ENCODE measurements at places on chromosomes 7 and 10.
A peak's percentile ranks its signal among the peaks of the same experiment; 100 is the strongest.

DNA sequence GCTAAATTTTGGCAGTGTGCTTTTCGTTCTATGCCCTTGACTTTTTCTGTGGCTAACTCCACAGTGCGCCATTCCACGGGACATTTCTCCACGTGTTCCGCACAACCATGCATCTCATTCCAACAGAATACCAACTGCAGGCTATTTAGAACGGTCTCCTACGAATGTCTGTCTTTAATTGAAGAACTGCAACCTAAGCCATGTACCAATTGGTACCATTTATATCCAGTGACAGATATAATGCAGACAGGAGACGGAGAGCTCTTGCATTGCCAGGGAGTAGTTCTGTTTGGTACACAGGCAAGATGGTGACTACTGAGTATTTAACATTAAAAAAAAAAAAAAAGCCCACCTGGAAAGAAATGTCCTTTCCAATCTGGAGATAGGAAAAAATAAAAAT is 9.1 kb downstream of the SFMBT2 start:
- DNase-seq, result no peak

GRCh38 chr10:6514844-6515780 is 65.0 kb downstream of the PRKCQ start:
- no peak for DNase-seq

- no peak for DNase-seq
Observed at GRCh38 chr7:28225576-28225975, 45.0 kb upstream of the JAZF1 start.

GRCh38 chr7:93147363-93147762 is 822 bp downstream of the SAMD9L start:
- peak; percentile 76 for DNase-seq

DNA sequence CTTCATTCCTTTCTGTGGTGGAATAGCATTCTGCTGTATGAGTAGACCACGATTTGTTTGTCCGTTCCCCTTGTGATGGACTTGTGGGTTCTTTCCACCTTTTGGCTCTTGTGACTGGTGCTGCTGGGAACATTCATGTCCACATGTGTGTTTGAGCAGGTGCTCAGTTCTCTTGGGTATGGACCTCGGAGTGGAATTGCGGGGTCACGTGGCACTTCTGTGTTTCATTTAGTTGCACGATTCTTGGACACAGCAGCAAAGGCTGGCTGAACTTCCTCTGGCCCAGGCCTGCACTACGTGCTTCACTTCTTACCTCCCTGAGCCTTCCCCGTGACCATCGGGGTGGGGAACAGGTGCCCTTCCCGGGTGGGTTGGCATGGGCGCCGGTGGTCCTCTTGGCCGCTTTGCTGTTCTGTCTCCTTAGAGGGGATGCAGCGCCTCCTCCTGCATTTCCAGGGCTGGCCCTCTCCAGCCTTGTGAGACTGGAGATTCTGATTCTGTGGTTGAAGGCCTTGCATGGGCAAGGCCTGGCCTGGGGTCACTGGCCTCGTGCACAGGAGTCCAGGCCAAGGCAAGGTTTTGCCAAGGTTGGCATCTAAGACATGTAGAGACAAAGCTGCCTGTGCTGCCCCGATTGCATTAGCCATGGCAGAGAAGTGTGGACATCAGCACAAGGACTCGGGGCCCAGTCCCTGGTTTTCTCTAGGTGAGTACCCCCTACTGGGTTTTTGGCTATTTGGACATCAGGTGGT is 25.1 kb downstream of the DOCK1 start:
- DNase-seq, result no peak

- no peak for DNase-seq
Observed at GRCh38 chr10:98659951-98660350, 213.2 kb upstream of the HPS1 start.

GRCh38 chr10:97196223-97197029 is 10.7 kb upstream of the SLIT1 start:
- DNase-seq, result peak; percentile 48

DNA sequence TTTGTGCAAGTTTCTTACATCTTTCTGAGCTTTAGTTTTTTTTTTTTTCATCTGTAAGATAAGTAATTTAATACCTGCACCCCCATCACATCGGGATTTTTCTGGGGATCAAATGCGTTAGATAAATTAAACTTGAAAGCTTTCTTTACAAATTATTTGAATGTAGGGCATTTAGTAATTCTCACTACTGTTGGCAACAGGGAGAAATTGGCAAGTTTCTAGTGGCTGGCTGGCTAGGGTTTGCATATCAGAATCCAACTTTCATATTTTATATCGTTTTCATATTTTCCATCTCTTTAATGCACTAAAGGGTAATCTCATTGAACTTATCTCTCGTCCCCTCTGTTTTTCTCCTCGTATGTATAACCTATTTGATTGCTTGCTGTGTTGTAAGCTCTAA is 412.9 kb downstream of the GALNT17 start:
- DNase-seq, result no peak

GRCh38 chr10:44662051-44662450 is 249.1 kb upstream of the TMEM72 start:
- no peak for DNase-seq

- peak; percentile 72 for DNase-seq
Observed at GRCh38 chr7:99375070-99375807, 709 bp downstream of the ARPC1B start.

GRCh38 chr10:6045314-6045848 is 16.8 kb downstream of the IL2RA start:
- no peak for DNase-seq

DNA sequence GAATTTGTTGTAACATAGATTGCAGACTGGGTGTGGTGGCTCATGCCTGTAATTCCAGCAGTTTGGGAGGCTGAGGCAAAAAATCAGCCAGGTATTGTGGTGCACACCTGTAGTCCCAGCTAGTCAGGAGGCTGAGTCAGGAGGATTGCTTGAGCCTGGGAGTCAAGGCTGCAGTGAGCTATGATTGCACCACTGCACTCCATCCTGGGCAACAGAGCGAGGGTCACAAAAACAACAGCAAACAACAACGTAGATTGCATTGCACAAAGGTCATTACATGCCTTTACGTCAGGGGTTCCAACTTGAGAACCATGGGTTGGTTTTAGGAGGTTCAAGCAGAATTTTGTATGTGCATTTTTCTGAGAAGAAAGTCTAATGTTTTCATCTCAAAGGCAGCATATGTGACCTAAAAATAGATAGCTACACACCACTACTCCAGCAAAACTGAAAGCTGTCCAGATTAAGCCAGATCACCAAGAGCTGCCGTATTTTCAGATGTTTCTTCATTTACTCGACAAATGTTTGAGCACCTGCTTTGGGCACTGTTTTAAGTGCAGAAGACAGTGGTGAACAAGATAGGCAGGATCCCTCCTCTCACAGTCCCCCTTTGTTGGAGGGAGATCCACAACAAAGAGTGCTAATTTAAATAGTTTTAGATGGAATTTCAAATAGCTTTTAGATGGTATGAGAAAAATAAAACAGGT is 28.3 kb upstream of the CYP26C1 start:
- no peak for DNase-seq

- DNase-seq, result no peak
Observed at GRCh38 chr10:13525663-13526062, 3.2 kb downstream of the BEND7 start.

DNA sequence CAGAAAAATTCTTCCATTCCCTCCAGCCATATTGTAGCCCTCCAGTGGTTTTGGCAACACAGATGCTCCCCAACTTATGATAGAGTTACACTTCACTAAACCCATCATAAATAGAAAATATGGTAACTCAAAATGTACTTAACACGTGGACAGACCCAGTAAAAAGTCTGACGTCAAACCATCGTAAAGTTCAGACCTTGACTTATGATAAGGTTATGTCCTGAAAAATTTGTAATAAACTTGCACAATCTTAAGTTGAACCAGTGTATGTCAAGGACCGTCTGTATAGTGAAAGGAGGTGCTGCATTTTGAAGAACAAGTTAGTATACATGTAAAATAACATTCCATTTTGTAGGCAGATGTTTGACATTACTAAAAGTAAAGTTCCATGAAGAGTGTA is 142.8 kb downstream of the NSUN6 start:
- no peak for DNase-seq

- no peak for DNase-seq
Observed at GRCh38 chr7:43077732-43078391, 34.6 kb upstream of the HECW1 start.

- no peak for DNase-seq
Observed at GRCh38 chr10:128934492-128934891, 532.5 kb upstream of the MGMT start.

- DNase-seq, result no peak
Observed at GRCh38 chr10:12380999-12381398, 31.7 kb downstream of the CAMK1D start.

GRCh38 chr10:9596368-9596920 is 1421.2 kb upstream of the CELF2 start:
- peak; percentile 5 for DNase-seq

GRCh38 chr7:45026984-45027773 is 27.2 kb downstream of the CCM2 start:
- DNase-seq, result peak; percentile 31

- no peak for DNase-seq
Observed at GRCh38 chr7:51160411-51160810, 156.2 kb downstream of the COBL start.

- peak; percentile 42 for DNase-seq
Observed at GRCh38 chr10:25725917-25726716, 207.9 kb upstream of the MYO3A start.

DNA sequence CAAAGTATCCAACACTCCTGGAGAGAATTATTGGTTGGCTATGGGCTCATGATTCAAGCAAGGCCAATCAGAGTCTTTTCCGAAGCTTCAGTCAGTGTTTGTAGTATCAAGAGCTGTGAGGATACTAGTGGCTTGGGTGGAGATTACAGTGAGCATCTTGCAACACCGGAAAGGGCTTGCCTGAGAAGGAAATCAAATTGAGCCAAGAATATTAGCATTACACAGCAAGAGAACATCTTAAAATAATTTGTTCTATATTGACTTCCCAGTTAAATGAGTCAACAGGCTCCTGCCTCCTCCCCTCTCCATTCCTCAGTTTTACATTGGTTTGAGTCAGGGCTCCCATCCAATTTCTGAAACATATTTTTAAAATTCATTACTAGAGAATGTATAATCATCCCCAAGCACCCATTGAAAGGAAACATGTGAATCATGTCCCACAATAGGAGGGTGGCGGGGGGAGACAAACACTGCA is 127.4 kb downstream of the ELAPOR2 start:
- DNase-seq, result peak; percentile 77

- DNase-seq, result no peak
Observed at GRCh38 chr7:121515229-121515628, 119.1 kb upstream of the FAM3C start.

DNA sequence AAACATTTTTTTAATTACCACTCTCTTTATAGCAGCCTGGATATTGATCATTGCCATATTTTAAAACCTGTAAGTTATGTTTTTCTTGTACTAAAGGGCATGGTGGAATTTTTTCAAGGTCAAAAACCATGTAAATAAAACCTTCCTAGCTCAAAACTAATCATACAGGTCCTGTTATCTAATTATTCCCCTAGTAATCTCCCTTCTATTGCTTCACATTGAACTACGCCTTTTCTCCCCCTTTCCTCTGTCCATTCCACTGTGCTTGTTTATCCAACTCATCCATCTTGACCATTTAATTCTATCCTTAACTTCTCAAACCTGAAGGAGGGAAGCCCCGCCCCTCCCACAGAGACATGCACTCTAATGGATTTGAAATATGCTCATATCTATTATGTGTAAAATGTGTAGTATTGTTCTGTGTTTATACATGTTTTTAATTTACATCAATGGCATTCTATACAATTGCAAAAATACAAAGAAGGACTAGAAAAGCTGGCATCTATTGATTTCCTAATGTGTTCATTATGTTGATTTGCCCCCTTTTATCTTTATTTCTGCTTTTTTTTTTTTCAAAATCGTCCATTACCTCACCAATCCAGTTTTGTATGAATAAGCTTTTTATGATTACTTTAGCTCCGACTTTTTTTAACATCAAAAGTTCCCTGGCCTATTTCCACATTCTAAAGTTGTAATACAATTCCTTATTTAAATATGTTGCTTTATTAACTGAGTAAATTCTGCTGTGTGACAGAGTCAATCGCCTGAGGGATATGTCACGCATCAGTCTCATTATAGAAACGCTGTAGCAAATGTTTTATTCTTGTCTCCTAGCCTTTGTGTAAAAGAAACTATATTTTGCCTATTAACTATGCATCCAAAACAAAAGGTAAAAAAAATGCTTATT is 61.0 kb downstream of the MET start:
- no peak for DNase-seq

- DNase-seq, result no peak
Observed at GRCh38 chr10:106947643-106948042, 216.9 kb downstream of the SORCS1 start.

- DNase-seq, result no peak
Observed at GRCh38 chr7:117862378-117862777, 10.9 kb downstream of the CTTNBP2 start.

DNA sequence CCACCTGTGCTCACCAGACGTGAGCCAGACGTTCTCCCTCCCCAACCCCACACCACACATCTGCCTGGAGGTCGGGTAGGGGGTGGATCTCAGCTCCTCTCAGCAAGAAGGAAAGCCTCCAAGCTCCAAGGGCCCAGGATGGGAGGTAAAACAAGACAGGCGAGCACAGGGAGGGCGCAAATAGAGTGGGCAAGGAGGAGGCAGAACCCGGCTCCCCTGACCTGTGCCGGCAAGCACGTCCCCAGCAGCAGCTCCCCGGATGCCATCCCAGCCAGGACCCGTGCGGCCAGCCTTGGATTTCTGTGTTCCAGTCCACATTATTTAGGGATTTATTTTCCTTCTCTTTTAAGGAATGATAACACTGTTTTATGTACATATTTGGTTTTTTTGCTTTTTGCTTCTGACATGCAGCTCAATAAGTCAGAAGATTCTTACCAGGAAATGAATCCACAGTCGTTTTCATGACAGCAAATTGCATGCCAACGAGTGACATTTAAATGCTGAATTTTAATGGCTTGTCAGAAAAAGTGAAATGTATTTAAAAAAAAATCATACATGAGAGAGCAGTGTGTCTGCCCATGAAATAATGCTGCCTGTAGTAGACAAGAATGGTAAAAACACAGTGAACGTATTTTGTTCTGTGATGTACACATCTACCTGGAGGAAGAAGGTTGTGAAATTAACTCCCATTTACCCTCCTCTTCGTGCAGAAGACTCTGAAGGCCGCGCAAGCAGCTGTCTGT is 276.5 kb downstream of the PTPRN2 start:
- no peak for DNase-seq
